ENCODE measurements at places on chromosomes 6 and 20.

DNA sequence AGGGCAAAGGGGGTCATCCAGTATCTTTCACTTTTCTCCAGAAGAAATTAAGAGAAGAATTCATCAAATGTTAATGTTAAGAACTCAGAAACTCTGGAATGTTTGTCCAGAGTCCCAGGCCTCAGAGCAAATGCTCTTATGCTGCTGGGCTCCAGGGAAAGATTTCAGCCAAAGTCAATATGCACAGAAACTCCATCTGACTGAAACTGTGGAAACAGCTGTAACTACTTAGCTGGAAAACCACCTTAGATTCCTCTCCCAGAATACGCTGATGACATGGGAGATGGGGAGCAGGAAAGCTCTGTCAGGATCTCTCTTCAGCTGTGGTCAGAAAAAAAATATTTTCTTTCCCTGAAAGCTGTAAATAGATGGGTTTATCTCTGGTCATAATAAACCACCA is 559.6 kb downstream of the RFPL4B start:
- no peak for DNase-seq

GRCh38 chr6:32718879-32719278 is 22.3 kb upstream of the HLA-DQA2 start:
- DNase-seq: no peak

- DNase-seq: no peak
Observed at GRCh38 chr20:4375881-4376280, 345.8 kb upstream of the PRND start.

- no peak for DNase-seq
Observed at GRCh38 chr6:6470123-6470522, 118.4 kb upstream of the LY86 start.

DNA sequence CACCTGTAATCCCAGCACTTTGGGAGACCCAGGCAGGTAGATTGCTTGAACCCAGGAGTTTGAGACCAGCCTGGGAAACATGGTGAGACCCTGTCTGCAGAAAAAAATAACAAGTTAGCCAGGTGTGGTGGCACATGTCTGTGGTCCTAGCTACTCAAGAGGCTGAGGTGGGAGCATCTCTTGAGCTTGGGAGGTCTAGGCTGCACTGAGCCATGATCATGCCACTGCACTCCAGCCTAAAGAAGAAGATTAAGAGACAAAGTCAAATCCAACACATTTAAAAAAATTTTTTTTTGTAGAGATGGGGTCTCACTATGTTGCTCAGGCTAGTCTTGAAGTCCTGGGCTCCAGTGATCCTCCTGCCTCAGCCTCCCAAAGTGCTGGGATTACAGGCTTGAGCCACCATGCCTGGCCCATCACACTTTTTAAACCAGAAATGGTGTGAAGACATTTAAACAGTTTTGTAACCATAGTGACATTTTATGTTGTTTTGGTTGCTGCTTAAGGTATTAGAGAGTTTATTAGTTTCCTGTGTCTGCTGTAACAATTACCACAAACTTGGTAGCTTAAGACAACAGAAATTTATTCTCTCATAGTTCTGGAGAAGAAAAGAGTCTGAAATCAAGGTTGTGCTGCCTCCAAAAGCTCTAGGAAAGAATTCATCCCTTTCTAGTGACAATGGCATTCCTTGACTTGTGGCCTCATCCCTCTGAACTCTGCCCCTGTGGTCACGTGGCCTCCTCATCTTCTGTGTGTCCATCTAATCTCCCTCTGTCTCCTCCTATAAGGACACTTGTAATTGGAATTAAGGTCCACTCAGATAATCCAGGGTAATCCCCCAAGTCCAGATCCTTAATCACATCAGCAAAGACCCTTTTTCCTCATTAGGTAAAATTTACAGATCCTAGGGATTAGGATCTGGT is 104.6 kb upstream of the TNFAIP3 start:
- DNase-seq: no peak

DNA sequence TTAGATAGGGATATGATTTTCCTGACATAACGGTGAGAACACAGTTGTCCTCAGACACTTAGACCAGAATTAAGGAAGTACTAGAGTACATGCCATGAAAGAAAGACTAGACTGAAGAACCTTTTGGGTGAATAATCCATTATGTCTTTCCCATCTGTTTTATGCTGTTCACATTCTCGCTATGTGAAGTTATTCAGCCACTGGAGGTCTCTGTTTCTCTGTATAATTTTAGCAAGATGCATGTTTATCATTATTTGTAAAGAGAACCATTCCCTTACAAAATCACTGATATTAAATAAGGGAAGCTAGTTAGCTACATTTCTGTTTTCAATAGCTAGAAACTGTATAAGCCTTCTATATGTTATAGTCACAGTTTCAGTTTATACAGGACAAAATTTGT is 391.9 kb downstream of the CD109 start:
- DNase-seq: no peak

DNA sequence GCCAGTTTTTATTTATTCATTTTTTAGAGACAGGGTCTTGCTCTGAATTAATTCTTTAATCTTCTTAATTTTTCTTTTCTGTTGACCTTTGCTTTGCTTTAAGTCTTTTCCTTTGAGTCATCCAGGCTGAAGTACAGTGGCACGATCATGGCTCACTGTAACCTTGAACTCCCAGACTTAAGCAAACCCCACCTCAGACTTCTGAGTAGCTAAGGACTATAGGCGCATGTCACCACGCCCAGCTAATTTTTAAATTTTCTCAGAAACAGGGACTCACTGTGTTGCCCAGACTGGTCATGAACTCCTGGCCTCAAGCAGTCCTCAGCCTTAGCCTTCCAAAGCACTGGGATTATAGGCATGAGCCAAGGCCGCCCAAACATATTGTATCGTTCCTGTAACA is 71.3 kb upstream of the GNRH2 start:
- DNase-seq: no peak

DNA sequence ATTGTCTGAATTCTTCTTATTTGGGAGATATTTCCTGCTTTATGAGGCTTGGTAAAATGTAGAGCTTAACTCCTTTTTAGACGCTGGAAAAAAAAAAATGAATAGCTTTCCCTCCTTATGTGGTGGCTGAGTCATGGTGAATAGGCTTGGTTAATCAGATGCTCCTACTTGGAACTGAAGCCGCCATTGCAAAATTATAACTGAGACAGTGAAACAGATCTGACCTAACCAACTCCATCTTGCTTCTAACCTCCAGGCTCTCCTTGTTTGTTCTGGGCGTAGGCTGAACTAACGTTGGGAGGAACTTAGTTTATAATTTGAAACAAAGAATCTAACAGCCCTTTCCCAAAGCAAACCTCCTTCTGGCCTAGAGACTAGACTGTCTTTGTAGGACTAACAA is 43.2 kb upstream of the PLCB4 start:
- no peak for DNase-seq

- DNase-seq: no peak
Observed at GRCh38 chr20:1493536-1493935, 2.3 kb upstream of the SIRPB2 start.

DNA sequence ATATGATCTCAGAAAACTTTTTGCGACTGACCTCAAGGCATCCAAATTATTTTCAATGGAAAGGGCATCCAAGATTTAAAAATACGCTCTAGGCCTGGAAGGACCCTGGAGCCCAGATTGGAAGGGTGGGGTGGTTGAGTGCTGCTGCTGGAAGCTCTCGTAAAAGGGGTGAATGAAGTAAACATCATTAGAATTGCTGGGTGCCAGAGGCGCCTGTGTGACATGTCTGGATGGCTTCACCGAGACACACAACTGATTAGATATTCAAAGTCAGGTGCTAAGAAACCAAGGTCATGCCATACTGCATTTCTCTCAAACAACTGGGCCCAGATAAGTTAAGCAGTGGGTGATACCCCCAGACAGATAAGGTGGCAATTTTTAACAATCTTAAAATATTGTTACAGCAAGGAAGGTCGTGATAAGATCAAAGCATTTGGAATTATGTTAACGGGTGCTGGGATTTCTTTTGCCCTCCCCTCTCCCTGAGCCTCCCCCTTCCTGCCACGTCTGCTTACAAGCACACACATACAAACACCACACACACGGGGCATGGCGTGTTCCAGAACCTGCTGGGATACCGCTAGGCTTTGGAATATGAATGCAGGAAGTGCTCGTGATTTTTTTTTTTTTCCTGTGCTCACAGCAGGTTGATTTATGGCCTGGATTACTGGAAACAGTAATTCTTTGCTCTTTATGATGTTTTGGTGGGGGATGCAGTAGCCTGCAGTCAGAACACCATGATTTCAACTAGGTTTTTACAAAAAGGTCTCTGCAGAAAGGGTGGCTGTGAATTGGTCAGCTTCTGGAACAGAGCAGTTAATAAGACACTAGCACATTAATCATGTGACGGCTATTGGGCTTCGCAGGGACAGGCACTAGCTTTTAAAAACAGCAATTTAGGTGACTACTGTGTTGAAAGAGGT is 551.2 kb downstream of the QKI start:
- no peak for DNase-seq

- DNase-seq: no peak
Observed at GRCh38 chr20:4469910-4470309, 251.8 kb upstream of the PRND start.

- no peak for DNase-seq
Observed at GRCh38 chr6:19714434-19715166, 122.6 kb upstream of the ID4 start.

DNA sequence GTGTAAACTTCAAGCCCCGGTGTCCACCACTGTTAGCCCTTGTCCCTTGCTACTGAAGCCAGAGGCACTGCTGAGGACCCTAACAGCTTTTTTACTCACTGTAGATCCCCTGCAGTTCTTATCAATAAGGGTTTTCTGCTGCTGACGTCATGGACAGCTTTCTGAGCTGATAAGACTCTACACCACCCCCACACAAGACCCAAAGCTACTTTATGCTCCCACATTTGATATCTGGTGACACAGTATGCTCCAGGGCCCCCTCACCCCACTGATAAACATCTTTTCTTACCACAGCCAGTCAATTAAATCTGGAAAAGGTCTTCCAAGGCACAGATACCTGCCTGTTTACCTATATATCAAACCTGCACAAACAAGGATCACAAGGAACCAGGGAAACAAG is 65.3 kb downstream of the NUS1 start:
- no peak for DNase-seq

DNA sequence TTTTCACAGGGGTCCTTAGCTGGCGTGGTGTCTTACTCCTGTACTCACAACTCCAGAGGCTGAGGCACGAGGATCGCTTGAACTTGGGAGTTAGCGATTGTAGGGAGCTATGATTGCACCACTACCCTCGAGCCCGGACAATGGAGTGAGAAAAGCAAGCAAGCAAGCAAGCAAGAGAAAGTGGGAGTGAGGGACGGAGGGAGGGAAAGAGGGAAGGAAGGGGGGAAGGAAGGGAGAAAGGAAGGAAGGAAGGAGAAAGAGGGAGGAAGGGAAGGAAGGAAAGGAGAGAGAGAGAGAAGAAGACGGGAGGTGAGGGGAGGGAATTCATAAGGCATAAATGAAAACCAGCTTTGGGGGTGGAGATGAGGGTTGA is 120.5 kb downstream of the TRIM27 start:
- no peak for DNase-seq

- no peak for DNase-seq
Observed at GRCh38 chr6:129766959-129767728, 57.2 kb upstream of the ARHGAP18 start.

- no peak for DNase-seq
Observed at GRCh38 chr6:43127180-43127579, 43.9 kb upstream of the SRF start.

All from cortex of kidney (tissue), 1 donor.